Inflammatory macrophage treated with lipopolysaccharide for 4 hours (primary cell): ENCODE measurements at places on chromosomes 6 and 20.

GRCh38 chr6:41654151-41654697 is 16.0 kb downstream of the MDFI start:
- no peak for DNase-seq

GRCh38 chr6:127716465-127716864 is 139.5 kb downstream of the C6orf58 start:
- DNase-seq: no peak

DNA sequence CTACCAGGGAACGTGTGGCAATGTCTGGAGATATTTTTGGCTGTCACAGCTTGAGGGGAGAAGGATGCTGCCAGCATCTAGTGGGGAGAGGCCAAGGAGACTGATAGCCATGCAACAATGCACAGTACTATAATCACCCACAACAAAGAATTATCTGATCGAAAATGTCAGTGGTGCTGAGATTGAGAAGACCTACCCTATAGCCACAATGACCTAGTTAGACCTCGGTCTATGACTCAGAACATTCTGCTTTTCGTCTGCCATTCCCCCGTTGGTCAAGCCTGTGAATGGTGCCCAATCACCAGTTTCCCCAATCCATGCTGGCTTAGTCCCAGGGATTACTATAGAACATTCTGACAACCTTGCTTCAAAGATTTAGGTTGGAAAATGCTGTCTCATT is 93.5 kb downstream of the TMEM200A start:
- DNase-seq: no peak

DNA sequence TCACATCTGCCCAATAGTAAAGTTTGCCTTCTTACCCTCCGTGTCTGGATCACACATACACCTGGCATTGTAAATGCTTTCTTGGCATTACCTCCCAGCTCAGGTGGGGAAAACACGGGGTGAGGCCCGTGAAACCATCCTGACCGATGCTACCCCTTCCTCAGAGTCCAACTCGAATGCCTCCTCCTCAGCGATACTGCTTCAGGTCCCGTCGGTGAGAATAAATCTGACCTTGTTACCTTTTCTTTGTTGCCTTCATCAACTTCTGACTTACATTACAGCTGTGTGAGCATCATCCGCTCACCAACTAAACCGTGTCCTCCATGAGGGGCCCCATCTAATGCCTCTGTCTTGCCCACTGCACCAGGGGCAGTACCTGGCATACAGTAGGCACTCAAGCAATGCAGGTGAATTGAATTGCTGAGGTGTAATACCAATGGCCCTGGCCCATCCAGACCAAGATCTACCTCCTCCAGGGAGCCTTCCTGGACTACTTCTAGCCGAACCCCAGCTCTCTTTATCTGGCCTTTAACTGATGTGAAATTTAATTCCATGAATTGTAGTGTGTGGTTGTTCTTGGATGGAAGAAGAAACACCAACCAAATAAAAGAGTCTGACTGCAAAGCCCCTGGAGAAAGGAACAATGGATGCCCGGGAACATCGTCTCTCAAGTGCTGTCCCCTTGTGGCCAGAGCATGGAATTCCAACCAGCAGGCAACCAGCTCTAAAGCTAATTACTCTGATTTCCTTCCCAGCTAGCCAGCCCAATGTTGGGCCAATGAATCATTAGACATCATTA is 141.5 kb downstream of the ANKRD60 start:
- DNase-seq: peak; percentile 29

DNA sequence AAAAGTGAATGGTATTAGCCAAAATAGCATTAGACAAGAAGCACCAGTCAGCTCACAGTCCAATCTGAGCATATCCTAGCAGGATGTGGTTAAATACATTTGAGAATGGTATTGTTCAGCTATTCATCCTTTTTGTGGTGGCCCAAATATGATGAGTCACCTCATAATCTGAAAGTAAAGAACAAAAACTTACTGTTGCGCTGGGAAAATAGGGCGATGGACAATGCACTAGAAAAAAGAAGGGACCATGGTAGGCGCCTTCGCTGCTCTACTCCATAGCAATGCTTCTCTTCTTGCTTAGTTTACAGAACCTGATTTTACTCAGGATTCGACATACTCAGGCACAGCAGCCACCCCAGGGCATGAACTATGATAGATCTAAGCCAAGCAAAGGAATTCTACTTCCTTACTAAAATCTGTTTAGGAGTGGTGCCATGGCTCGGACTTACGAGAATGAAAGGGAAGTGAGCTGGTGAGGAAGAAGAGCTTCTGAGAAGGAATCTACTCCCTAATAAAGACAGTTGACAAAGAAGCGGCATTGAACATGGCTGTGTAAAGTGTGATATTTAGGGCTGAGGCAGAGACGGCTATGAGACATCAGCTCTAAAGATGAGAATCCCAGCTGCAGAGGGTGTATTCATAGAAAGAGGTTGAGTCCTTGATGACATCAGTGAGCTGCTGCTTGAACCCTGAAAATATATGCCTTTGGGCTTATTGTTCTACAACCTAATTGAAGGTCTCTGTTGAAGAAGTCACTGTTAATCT is 16.6 kb upstream of the FBXO9 start:
- DNase-seq: no peak

DNA sequence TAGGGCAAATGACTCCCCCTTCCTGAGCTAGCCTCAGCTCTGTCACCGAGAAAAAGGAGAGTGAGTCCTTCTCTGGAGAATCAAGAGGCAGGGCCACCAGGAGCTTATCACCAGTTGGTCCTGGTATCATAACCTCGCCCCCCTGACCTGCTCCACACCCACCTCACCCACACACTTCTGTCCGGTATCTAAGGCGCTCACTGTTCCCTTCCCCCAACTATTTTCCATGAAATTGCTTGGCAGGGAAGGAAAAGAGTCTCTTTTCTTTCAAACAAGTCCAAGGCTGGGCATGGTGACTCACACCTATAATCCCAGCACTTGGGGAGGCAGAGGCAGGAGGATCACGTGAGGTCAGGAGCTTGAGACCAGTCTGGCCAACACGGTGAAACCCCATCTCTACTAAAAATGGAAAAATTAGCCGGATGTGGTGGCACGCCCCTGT is 77.6 kb downstream of the ZMYND8 start:
- no peak for DNase-seq

DNA sequence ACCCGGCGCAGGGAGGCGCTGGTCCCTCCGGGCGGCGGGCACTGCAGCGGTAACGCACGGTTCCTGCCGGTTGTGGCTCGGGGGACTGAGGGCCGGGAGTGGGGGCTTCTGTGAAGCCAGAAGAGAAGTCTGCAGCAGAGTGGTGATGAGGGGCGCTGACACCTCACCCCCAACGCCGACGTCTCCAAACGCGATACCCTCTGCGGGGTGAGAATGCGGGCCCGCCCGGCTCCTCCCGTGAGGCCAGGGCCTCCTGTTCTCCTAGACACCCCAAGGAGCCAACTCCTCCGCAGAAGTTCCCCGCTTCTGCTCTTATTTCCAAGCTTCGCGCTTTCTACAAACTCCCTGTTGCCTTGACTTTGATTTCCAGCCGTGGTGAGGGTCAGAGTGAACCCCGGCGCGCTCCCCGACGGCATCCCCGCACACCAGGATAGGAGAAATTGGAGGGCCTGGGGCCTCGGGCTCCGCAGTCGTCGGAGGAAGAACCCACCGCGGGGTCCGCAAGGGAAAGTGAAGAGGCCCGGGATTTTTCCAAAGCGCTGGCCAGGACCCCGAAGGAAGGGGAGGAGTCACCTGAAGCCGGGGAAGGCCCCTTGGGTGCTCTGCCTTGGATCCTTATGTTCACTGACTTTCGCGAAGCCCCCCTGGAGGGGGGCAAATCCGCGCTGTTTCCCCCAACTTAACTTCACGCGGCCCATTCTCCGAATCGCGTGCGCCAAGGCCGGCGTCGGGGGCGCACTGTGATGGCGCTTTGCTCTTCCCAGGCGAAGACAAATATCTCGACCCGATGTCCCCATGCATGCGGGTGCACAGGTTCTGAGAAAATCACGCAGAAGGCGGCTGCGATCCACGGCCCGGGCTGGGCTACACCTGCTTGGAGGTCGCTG is 3.1 kb upstream of the INSM1 start:
- no peak for DNase-seq

DNA sequence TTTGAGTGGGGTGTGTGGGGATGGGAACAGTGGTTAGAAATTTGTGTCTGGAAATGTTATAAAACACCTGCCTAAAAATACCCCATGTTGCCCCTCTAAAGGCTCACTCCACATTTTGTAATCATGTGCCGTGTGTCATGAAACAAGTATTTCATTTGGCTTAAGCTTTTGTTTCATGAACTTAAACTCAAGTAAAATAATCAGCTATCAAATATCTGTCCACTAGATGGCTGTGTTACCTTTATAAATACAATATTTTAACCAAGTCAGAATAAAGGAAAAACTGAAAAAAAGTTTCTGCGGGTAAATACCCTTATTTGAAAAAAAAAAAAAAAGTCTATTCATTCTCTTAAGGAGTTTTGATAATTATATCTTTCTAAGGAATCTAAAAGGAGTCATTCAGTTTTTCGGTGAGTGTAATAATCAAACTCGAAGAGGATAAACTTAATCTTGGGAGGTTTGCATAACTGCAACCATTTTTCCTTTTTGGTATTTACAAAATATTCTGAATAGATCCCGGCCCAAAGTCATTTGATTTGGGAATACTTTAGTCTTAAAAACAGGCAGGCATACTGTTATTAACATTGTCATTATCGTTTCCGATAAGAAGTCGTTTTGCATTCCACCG is 29.9 kb upstream of the MTRF1L start:
- DNase-seq: peak; percentile 49

GRCh38 chr6:157841211-157841840 is 18.3 kb downstream of the SNX9 start:
- peak; percentile 13 for DNase-seq

- no peak for DNase-seq
These were observed 148.0 kb downstream of the TMEM200A start for GRCh38 chr6:130513770-130514169.

GRCh38 chr20:44589537-44589936 is 7.2 kb downstream of the PKIG start:
- DNase-seq: no peak

- no peak for DNase-seq
These were observed 62.0 kb upstream of the HFE start for GRCh38 chr6:26025047-26025893.

- no peak for DNase-seq
These were observed 250.9 kb upstream of the SULF2 start for GRCh38 chr20:48035961-48036731.

GRCh38 chr6:15344192-15344519 is 98.3 kb downstream of the JARID2 start:
- no peak for DNase-seq

GRCh38 chr20:49482173-49482572 is 295 bp downstream of the KCNB1 start:
- DNase-seq: no peak

DNA sequence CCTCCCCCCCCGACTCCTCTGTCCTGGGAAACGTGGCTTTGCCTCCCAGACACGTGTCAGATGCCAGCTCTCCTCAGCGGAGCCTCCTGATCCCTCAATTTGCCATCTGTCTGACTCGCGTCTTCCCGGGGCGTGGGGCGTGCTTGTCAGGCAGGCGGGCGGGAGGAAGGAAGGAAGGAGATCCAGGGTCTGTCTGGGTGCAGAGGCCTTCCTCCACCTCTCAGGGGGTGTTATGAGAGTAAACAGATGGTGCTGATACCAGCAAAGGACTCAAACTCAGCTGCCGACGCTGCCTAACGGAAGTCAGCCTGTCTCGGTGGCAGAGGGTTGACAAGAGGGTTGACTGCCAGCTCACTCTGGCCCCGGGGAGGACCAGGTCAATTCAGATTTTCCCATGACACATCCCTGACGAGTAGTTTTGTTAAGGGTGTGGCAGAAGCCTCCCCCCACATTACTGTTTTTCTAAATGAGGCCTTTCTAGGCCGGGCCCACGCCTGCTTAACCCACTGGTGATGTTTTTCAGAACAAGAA is 17.0 kb downstream of the UQCC2 start:
- DNase-seq: no peak

DNA sequence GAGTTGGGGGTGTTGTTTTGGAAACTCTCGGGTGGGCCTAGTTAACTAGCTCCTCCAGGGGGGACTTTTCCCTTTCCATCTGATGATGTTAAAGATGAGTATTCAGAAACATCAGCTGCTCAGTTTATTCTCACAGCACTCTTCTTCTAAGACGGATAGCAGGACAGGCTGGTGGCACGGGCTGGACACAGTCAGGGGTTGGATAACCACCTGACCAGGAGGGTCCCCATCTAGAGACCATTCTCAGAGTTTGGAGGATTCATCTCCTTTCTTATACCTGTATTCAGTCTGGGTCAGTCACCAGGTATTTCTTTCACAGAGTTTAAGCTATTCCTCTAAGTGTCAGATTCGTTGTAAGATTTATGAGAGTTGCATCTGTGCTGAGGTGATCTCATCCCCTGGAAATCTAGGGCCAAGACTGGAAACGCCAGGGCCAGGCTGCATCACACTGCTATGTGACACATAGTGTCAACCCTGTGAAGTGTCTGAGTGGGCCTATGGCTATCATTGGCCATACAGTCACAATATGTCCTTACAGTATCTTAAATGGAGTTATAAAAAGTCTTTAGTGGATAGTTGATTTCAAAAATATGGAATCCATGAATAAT is 111.7 kb downstream of the FAM50B start:
- no peak for DNase-seq

GRCh38 chr6:3311826-3312225 is 53.1 kb downstream of the PSMG4 start:
- no peak for DNase-seq

GRCh38 chr6:10048370-10049297 is 366.2 kb downstream of the TFAP2A start:
- no peak for DNase-seq

DNA sequence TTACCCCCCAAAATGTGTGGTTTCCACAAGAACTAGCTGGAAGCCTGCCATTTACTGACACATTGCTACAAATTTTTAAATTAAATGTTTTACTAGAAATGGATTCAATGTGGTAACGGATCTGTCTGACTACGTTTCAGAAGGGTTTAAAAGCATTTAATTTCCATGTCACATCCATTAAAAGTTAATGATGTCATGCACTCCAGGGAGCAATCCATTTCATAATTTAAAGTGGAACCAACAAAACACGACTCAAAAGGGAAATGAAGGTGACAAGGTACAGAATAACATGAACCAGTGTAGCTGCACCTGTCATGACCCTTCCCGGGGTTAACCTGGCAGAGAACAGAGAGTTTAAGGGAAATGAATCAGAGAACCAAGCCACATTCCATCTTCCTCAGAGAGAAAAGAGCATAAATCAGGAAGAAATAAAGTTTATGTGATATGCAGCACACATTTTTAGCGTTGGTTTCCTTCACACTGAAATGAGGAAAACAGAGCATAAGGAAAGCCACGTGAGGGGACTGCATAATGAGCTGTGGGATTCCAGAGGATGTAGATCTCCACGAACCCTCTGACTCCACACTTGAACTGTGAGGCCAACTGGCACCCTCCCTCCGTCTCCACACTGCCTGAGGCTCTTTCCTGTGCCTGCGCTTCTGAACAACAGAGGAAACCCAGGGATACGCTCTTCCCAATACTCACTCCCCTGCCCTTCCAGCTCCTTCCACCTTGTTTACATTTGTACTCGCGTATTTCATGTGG is 170.3 kb upstream of the AHI1 start:
- DNase-seq: no peak

- no peak for DNase-seq
These were observed 4.7 kb downstream of the JPH2 start for GRCh38 chr20:44182135-44182765.

- no peak for DNase-seq
These were observed 217.7 kb downstream of the ATXN1 start for GRCh38 chr6:16543521-16543920.
